A549 (cell line): ENCODE measurements at places on chromosomes 16 and 17. TPM values are rescaled to one million over a fixed set of nuclear protein-coding genes. Genes with fewer than 3 reads are reported as not detected.

The PDIA2 gene
- polyA plus RNA-seq, result 0.42 to 0.82 TPM (median 0.52 TPM) in 3 replicates

The FOXN1 gene
- polyA plus RNA-seq, result not detected in 3 replicates

The SNN gene
- polyA plus RNA-seq, result 8.9 to 10.7 TPM (median 9.7 TPM) in 3 replicates

The RNF222 gene
- polyA plus RNA-seq, result not detected in 3 replicates

The RND2 gene
- 0.14 to 0.37 TPM (median 0.28 TPM) in 3 replicates for polyA plus RNA-seq

The IQCK gene
- polyA plus RNA-seq, result 10.3 to 12.5 TPM (median 12.1 TPM) in 3 replicates

The CHD9NB gene
- polyA plus RNA-seq, result 2.8 to 3.4 TPM (median 3.0 TPM) in 3 replicates

The OR3A3 gene
- not detected in 3 replicates for polyA plus RNA-seq

The TMEM114 gene
- not detected in 3 replicates for polyA plus RNA-seq

The GPR139 gene
- polyA plus RNA-seq, result not detected in 3 replicates

The KRT32 gene
- polyA plus RNA-seq, result not detected in 3 replicates

The TNFRSF13B gene
- polyA plus RNA-seq, result not detected in 3 replicates

The TMEM94 gene
- 50.0 to 64.9 TPM (median 63.8 TPM) in 3 replicates for polyA plus RNA-seq

The WDR59 gene
- polyA plus RNA-seq, result 31.4 to 40.8 TPM (median 33.4 TPM) in 3 replicates

The BIRC5 gene
- 93.5 to 116 TPM (median 109 TPM) in 3 replicates for polyA plus RNA-seq

The KRT28 gene
- polyA plus RNA-seq, result not detected in 3 replicates

The IL34 gene
- polyA plus RNA-seq, result 0.29 to 0.89 TPM (median 0.40 TPM) in 3 replicates

The FAAP100 gene
- polyA plus RNA-seq, result 16.2 to 17.7 TPM (median 16.8 TPM) in 3 replicates

The SYCE1L gene
- 5.2 to 8.0 TPM (median 6.6 TPM) in 3 replicates for polyA plus RNA-seq

The RRAD gene
- 2.2 to 4.7 TPM (median 3.4 TPM) in 3 replicates for polyA plus RNA-seq

The TBC1D3K gene
- polyA plus RNA-seq, result not detected in 3 replicates

The MT1E gene
- not detected in 3 replicates for polyA plus RNA-seq

The SHPK gene
- 9.5 to 11.2 TPM (median 10.9 TPM) in 3 replicates for polyA plus RNA-seq

The ASGR1 gene
- polyA plus RNA-seq, result 1.0 to 1.6 TPM (median 1.6 TPM) in 3 replicates

The TNS4 gene
- polyA plus RNA-seq, result 61.6 to 75.9 TPM (median 73.5 TPM) in 3 replicates

The ZSWIM7 gene
- 56.1 to 62.9 TPM (median 60.0 TPM) in 3 replicates for polyA plus RNA-seq

The SHISA6 gene
- polyA plus RNA-seq, result not detected in 3 replicates

The HNF1B gene
- 19.5 to 21.3 TPM (median 20.8 TPM) in 3 replicates for polyA plus RNA-seq

The CDRT15 gene
- polyA plus RNA-seq, result not detected in 3 replicates
